ENCODE measurements at places on chromosomes 12 and 14.
A peak's percentile ranks its signal among the peaks of the same experiment; 100 is the strongest.

DNA sequence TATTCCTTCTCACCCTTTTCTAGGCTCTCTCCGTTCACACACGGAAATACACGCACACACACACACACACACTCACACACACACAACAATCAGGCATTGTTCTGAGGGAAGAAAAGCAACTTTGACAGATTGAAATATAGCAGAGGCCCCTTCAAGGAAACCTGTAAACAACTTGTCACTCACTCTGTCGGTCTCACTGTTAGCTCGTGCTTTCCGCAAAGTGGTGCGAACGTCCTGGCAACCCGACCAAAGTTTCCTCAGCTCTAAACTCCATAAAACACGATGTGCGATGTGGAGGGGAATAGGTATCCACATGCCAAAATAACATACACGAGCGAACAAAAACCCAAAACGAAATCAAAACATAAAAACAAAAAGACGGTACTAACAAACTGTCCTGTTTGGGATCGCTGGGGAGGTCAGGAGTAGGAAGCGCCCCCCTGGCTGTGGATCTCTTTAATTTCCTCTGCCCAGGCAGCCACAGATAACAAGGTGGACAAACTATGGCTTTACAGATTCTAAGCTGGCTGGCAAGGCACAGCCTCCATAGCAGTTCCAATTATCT is 822 bp upstream of the SOX5 start:
- no peak for DNase-seq

DNA sequence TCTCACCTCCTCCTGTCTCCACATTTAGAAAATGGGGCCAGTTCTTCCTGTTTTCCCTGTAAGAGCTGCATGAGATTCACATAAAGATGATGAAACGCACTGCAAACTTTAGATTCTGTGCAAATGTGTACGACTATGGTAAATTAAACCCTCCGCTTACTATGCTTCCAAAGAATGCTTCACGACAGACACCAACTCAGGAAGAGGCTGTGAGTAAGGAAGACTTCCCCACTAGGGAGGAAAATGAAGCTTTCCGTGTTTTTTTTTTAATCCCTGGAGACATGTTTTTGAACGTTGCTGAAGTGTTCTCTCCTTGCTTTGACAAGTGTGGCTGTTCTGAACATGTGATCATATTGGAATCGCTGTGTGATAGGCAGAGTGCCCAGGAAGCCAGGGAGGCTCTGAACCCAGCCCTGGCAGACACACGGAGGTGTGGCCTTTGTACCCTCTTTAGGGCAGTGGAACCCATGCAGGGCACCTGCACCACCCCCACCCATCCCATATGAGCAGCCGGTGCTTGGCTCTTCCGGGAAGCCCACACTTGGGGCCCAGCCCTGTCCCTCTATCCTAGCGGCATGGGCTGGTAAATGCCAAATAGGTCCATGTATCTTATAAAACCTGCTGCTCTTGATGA is 7.5 kb upstream of the SYNE3 start:
- DNase-seq: peak; percentile 95

DNA sequence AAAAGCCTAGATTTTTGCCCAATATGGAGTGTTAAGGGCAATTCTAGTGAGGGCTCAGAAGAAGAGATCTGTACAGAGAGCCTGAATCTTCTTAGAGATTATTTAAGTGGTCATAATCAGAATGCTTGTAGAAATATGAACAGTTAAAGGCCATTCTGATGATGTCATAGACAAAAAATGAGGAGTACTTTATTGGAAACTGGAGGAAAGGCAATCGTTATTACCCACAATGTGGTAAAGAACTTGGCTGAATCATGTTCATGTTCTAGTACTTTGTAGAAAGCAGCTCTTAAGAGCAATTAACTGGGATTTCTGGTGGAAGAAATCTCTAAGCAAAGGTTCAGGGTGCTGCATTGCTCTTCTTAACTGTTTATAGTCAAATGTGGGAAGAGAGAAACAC is 36.4 kb upstream of the SYT10 start:
- no peak for DNase-seq

DNA sequence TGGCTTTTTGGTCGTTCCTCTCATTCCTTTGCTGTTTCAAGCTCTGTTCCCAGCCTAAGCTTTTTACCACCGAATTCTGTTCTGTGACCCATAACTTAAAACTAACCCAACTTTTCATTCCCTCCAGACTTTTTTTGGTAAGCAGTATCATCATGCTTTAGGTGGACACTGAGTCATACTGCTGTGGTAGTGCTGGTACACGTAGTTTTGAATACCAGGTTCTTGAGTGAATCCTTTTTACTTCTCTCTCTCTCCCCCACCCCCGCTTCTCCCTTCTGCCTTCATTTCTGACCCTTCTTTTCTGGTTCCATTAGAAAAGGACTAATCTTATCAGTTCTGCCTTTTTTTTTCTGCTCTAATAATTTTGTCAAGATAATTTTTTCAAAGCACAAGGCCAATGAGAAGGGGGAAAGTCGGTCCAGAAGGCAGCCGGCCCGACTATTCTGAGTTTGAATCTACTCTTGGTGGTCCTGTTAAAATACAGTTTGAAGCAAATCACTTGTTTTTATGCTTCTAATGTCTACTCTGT is 2.3 kb upstream of the MDM2 start:
- no peak for DNase-seq

- DNase-seq: no peak
Measured at GRCh38 chr12:130418251-130418650, 80.6 kb downstream of the PIWIL1 start.

GRCh38 chr14:73754911-73755360 is 40.8 kb upstream of the PNMA1 start:
- DNase-seq: no peak

All from fibroblast of skin of left biceps (primary cell).